ENCODE measurements at places on chromosomes 2 and 18. TPM values are rescaled to one million over a fixed set of nuclear protein-coding genes. Genes with fewer than 3 reads are reported as not detected.

The MOGAT1 gene
- total RNA-seq = not detected

- H3K4me1 ChIP-seq = no peaks in the 10 kb centered on the region
- no peak overlapping the region for H3K4me3 ChIP-seq
- no peak overlapping the region for H3K27ac ChIP-seq
- DNase-seq = no peak
These were observed 451.0 kb upstream of the SALL3 start for GRCh38 chr18:78528411-78529258.

DNA sequence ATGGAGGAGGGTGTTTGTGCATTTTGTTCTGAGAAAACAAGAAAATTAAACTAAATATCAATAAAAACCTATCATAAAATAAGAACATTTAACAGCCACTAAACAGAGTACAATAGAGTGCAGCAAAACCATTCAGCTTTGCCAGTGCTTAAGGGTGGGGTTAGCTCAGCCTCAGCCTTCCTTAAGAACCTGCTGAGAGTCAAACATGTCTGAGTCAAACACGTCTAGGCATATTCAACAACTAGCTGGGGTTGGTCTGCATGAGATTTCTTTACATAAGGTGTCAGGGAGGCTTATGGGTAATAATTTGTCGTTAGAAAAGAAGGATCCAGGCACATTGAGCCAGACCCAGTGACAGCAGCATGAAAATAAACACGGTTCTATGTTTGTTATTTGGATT is 298.2 kb downstream of the SP3 start:
- H3K27me3 ChIP-seq = peaks cover 8% of the 10 kb centered on the region
- DNase-seq = no peak
- no peak overlapping the region for H3K27ac ChIP-seq
- no peaks in the 10 kb centered on the region for H3K4me1 ChIP-seq
- H3K36me3 ChIP-seq = no peaks in the 10 kb centered on the region
- no peak overlapping the region for H3K4me3 ChIP-seq

DNA sequence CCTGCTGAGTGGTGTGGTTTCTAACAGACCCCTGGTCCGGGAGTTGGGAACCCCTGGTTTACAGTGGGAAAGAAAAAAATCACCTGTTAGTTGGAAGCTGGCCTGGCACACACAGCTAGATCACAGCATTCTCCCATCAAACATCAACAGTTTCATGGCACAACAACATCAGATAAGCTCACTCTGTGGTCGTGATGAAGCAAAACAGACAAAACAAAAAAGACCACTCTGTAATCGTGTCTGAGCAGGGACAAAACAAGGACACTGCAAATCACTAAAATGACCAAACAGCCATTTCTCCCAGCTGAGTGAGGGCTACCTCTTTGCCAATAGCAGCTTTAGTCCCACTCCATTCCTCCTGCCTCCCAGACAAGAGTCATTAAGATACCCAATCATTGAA is 9.0 kb upstream of the IMPACT start:
- no peak overlapping the region for H3K4me3 ChIP-seq
- no peaks in the 10 kb centered on the region for H3K4me1 ChIP-seq
- no peaks in the 10 kb centered on the region for H3K27me3 ChIP-seq
- no peaks in the 10 kb centered on the region for H3K36me3 ChIP-seq

Measured in GM23248 (cell line).